ENCODE measurements at places on chromosomes 6 and 20.

DNA sequence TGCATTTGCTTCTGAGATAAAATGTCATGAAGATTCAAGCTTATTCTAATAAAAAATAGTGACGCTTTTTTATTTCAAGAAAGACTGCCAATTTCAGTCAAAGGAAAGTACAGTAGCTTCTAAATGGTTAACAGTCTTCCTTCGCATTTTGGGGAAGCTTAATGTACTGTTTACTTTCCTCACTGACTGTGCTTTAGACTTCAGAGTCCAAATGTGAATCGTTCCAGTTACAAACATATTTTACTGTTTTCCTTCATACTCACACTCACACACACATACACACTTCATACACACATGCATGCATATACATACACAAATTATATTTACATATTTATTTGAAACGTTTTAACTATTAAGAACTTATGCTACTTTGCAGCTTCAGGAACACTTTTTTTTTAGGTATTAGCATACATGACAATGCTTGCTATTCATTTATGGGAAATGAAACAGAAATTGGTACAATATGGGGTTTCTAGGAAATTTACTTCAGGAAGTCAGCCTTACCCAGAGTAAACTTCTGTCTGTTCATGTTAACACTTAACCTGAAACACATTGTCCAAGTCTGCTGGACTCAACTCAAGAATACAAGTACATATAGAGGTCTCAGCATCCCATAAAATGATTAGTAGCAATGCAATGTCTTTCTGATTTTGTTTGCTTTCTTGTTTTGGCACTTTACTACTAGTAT, 145.4 kb downstream of the RPS12 start:
- no peak for DNase-seq

DNA sequence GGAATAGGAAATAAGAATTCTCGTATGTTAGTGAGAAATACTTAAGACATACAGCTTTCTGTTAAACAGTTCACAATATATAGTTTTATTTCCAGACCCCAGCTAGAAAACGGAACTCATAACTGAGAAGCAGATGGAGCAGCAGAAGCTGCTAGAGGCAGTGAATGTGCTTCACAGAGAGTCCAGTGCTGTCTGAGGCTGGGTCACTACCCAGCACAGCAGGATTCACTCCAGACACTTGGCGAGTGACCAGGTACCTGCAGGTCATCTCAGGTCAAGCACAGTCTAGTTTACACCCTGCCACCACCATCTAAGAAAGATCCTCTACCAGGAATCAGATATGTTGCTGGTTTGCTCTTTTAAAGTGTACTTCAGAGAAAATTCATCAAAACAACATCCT, 243.1 kb upstream of the RAB32 start:
- no peak for DNase-seq

- no peak for DNase-seq
Measured at GRCh38 chr6:57305761-57306160, 11.7 kb upstream of the PRIM2 start.

GRCh38 chr6:79614326-79615305, 16.5 kb upstream of the SH3BGRL2 start:
- no peak for DNase-seq

DNA sequence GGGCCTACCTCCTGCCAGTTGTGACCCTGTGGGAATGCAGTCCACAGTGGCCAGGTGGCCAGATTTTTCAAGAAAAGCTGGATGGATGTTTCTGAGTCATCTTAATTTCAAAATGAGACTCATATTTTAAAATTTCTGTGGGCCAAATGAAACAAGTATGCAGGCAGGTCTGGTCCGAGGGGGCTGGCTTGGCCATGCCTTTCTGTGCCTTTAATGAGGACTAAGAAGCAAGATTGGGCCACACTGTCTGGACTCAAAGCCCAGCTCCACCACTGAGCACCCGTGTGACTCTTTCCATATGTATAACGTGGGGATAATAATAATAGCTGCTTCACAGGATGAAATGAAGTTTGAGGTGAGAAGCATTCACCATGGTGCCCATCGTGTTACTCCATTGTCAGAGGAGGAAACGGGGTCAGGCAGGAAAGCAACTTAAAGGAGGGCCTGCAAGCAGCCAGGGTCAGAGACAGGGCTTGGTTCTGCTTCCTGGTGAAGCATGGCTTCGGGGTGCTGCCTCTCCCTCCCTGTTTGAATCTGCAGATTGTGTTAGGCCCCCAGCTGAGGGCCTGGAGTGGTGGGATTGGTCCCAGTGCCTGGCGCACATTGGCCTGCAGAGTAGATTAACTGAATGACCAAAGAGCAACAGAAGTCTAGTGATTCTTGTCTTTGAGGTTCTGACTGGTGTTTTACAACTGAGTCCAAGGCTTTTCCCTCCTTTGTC, 3.8 kb downstream of the SOX12 start:
- no peak for DNase-seq

GRCh38 chr6:37396571-37397180, 36.3 kb upstream of the CMTR1 start:
- DNase-seq = no peak

DNA sequence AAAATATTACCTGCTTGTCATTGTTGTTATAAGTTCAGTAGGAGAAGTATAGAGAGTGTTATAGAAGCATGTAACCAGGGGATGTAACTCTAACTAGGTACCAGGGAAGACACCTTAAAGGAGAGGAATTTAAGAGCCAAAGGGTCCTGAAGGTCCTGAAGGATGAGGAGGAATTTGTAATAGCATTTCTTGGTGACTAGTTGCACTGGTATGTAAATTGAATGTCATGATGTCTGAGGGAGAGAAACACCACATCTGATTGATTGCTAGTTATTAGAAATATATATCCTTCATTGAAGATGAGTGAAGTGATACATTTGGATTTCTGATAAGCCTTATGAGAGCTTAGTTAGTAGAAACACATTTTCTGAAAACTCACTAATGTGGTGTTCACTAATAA, 643.8 kb downstream of the RFPL4B start:
- DNase-seq = no peak

- no peak for DNase-seq
Measured at GRCh38 chr20:6882561-6883291, 115.2 kb downstream of the BMP2 start.

- DNase-seq = no peak
Measured at GRCh38 chr6:7515363-7515762, 26.1 kb upstream of the DSP start.

DNA sequence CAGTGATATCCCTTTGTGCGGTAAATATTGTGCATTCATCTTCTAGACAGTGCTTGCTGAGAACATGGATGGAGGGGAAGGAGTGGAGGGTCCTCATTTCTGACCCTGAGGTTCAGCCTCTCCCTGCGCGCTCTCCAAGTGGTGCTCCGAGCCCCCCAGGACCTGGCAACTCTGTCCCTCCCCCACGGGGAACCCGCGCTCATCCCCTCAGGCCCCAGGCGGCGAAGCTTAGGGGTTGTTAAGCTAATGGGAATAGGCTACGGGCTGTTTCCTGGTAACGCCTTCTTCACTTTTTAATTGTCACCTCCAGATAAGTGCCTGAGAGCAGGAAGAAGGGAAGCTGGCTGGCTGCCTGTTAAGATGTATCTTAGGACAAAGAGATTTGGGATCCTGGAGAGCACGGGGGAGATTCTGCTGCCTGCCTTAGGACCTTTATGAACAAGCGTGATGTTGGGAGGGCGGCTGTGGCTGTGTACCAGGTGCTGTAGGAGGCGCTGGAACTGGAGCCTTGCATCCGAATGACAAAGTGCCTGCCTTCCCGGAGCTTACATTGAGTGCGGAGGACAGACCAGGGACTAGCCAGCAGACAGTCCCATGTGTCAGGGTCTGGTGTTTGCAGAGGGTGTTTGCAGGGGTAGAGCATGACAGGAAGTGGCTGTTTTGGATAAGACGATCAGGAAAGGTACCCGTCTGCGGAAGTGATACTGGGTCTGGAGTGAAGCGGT, 11.7 kb downstream of the TSHZ2 start:
- no peak for DNase-seq

DNA sequence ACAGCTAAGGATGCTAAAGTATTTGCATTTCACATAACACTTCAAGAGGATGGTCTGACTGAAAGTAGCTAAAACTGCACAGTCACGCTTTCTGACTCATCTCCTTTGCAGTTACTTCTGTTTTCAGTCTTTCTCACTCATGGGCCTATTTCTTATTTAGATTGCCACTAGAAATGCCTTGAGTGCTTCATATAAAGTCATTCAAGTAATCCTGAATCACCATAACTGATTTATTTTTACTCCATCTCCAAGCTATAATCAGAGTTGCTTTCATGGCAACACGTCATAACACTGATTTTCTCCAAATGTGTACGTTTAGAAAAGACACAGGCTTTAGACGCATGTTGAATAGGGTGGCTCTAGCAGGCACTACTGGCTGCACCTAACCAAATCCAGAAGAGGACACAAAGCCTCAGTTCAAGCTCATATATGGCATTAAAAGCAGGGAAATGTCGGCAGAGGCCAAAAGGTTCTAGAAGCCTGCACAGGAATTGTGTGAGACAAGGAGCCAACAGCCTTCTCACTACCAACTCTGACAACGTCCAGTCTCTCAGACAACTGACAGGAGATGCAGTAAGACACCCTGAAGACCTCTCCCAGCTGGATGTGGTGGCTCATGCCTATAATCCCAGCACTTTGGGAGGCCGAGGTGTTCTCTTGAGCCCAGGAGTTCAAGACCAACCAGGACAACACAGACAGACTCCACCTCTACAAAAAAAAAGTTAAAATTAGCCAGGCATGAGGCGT, 64.1 kb upstream of the BEND6 start:
- DNase-seq = peak; percentile 12

DNA sequence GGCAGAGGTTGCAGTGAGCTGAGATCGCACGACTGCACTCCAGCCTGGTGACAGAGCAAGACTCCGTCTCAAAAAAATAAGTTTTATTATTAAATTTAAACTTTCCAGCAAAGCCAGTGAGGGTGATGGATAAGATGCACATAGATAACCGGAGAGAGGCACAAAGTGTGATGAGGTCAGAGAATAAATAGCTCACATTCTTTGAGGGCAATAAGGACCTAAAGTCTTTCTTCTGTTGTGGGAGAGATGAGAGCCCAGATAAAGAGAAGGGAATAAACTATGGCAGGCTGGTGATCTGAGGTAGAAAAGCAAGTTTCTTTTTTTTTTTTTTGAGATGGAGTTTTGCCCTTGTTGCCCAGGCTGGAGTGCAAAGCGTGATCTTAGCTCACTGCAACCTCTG, 20.6 kb upstream of the EZR start:
- DNase-seq = no peak

GRCh38 chr6:33906439-33906838, 102.6 kb upstream of the MLN start:
- no peak for DNase-seq

GRCh38 chr6:6741264-6741663, 152.7 kb downstream of the LY86 start:
- DNase-seq = no peak

DNA sequence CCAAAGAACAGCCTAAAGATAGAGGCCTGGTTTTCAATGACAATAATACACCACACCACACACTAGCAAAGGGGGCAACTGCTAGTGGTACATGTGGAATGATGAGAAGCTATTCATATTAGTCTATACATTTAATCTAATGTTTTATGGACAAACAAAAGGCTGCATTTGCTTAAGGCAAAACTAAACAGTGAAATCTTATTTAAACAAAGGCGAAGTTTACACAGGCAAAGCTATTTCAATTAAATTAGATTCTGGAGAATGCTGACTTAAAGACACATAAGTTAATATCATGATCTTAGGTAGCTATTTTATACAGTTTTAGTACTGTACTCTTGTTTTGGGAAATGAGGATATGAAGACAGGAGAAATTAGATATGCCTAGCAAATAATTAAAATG, 53.9 kb upstream of the SIM1 start:
- DNase-seq = no peak

DNA sequence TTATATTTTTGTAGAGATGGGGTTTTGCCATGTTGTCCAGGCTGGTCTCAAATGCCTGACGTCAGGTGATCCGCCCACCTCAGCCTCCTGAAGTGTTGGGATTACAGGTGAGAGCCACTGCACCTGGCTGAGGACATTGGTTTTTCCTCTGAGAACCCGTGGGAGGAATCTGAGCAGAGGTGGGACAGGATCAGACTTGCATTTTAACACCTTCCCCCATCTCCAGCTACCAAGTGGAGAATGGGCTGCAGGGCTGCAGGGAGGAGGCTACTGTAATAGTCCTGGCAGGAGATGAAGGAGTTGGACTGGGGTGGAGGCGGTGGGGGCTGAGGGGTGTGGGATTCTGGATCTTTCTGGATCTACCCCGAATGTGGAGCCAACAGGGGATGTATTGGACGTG, 24.5 kb downstream of the FAM110A start:
- no peak for DNase-seq

GRCh38 chr6:73200735-73201134, 24.6 kb downstream of the KHDC1L start:
- DNase-seq = no peak

- no peak for DNase-seq
Measured at GRCh38 chr6:108395297-108395696, 100.4 kb downstream of the AFG1L start.

GRCh38 chr20:4926531-4927156, 74.7 kb downstream of the SLC23A2 start:
- DNase-seq = no peak

DNA sequence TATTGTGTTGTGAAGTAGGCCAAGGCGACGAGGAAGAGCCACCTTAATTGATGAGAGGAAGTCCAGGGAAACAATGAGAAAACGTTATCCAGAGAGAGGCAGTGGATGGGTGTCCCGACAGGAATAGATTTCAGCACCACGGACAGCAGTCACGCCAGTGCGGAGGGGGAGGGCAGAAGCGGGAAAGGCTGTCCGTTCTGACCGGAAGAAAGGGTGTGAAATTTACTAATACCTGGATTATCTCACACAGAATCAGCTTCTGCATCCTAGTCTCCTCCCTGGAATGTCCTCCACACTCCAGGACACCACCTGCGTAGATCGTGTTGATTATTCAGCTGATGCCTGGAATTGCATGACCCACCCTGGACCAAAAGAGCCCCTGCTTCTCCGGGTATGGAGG, 7.4 kb upstream of the BPIFA3 start:
- no peak for DNase-seq

GRCh38 chr6:3771407-3772011, 20.0 kb upstream of the PXDC1 start:
- no peak for DNase-seq

GRCh38 chr6:83417880-83418663, 12.8 kb downstream of the ME1 start:
- DNase-seq = no peak

GRCh38 chr6:43009124-43009523, 4.6 kb downstream of the MEA1 start:
- DNase-seq = peak; percentile 23

DNA sequence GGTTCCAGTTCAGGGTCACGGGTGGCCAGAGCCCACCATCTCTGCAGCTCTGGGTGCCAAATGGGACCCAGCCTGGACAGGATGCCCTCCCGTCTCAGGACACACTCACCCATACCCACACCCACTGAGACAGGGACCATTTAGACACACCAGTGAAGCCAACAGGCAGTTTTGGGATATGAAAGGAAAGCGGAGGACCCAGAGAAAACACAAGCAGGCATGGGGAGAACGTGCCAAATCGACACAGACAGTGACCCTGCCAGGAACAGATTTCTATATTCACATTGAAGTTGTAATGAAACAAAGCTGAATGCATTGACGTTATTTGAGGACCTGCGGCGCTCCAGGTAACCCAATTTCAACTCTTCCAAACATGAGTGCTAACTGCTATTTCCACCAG, 164.5 kb downstream of the DOK5 start:
- DNase-seq = no peak

GRCh38 chr6:27851440-27851839, 60.8 kb downstream of the OR2B2 start:
- DNase-seq = no peak
